ENCODE measurements at places on chromosomes 1 and 21.

GRCh38 chr1:226201029-226201593 lies 14.6 kb upstream of the ACBD3 start:
- no peak for DNase-seq

- DNase-seq: no peak
Observed at GRCh38 chr1:214310777-214311690, 30.1 kb downstream of the SMYD2 start.

DNA sequence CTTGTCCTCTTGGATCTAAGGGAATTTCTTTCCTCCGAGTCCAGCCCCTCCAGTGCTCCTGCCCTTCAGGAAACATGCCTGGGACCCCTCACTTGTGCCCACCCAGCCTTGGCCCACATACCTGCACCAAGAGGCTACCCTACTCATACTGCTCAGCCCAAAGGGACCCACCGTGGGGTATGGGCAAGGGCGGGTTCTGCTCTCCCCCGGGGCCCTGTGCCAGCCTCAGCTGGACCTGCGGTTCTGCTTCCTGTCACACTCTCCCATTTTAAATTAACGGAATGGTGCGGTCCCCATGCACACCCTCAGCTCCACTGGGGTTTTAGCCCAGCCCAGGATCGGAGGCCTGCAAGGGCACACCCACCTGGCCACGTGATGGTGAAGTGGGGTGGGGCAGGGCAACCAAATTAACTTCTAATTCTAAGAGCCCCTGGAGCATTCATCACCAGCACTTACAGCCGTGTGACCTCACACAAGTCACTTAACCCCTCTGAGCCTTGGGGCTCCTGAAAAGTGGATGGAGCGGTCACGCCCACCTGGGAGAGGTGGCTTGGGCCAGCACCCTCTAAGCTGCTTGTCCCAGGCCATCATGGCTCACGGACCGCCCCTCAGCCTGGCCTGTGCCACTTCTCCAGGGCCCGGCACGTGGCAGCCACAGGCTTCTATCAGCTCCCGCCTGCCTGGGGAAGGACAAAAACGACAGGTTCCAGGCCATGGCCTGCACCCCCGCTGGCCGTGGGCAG lies 28.3 kb downstream of the TP73 start:
- no peak for DNase-seq

GRCh38 chr1:204321051-204321450 lies 38.7 kb downstream of the PLEKHA6 start:
- no peak for DNase-seq

DNA sequence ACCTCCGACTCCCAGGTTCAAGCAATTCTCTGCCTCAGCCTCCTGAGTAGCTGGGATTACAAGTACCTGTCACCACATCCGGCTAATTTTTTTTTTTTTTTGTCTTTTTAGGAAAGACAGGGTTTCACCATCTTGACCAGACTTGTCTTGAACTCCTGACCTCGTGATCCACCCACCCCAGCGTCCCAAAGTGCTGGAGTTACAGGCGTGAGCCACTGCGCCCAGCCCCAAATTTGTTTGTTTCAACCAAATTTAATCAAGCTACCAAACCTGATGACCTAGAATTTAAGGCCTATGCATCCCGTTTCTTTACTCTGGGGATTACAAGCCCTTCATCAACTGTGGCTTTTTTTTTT lies 58.3 kb upstream of the TBX15 start:
- DNase-seq: no peak

DNA sequence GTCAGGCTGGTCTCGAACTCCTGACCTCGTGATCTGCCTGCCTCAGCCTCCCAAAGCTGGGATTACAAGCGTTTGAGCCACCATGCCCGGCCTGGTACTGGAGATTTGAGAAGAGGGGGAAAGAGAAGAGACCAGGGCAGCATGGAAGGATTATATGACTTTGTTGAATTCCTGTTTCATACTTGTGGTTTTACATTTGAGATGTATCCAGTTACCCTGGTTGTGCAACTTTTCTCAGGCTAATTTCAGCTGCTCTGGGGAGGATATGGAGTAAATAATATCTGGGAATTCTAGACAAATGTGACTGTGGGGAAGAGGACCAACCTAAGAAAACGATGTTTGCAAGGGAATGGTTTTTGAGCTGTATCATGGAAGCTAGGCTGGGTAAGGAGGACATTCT lies 89.5 kb upstream of the GREM2 start:
- no peak for DNase-seq

GRCh38 chr1:34409689-34410229 lies 233.1 kb downstream of the C1orf94 start:
- DNase-seq: no peak

- no peak for DNase-seq
Observed at GRCh38 chr1:62185677-62186076, 9.0 kb upstream of the L1TD1 start.

- no peak for DNase-seq
Observed at GRCh38 chr21:37558676-37559211, 192.2 kb downstream of the DYRK1A start.

- DNase-seq: no peak
Observed at GRCh38 chr1:238552271-238552670, 661.5 kb upstream of the ZP4 start.

GRCh38 chr1:11573116-11573692 lies 81.0 kb downstream of the FBXO2 start:
- no peak for DNase-seq

- no peak for DNase-seq
Observed at GRCh38 chr1:29804181-29804899, 568.0 kb downstream of the PTPRU start.

DNA sequence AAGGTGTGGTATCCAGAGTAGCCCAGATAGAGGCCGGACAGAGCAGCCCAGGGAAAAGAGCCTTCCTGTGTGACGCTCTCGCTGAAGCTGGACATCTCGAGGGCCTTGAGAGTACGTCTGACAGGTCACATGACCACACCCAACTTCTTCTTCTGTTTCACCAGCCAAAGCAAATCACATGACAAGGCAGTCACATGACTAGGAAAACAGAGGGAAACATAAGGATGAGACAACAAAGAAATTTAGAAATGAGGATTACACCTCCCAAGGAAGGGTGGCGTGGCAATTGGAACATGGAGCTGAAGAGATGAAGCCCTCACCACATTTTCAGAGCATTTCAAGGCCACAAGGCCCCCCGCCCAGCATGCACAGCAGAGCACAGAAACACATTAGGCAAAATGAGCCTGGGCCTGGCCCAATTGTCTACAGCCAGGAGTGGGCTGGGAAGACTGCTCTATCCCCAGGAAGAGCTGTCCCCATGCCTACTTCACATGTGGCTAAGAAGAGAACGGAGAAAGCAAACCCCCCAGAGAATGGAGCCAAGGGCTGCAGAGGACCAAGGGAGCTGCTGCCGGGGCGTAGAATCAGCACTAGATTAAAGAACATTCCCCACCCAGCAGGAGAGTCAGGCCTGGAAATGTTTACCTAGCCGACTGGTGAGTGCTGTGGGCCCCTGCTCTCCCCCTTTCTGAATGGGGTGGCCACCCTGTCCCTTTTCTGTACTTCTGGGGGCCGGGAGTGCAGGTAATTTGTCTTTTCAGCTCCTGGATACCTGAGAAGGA lies 305.1 kb downstream of the NPHP4 start:
- no peak for DNase-seq
